T-cell (primary cell): ENCODE measurements at places on chromosomes 2 and 18. TPM values are rescaled to one million over a fixed set of nuclear protein-coding genes. Genes with fewer than 3 reads are reported as not detected.
A peak's percentile ranks its signal among the peaks of the same experiment; 100 is the strongest.

Gene NAT8
- total RNA-seq = not detected

- H3K36me3 ChIP-seq = no peaks in the 10 kb centered on the region
- peaks cover 33% of the 10 kb centered on the region for H3K4me1 ChIP-seq
- peak overlapping the region; percentile 99 for H3K4me3 ChIP-seq
- no peak for DNase-seq
- no peaks in the 10 kb centered on the region for H3K27me3 ChIP-seq
- peak overlapping the region; percentile 90 for H3K27ac ChIP-seq
Measured at GRCh38 chr2:84970210-84970867, 622 bp upstream of the KCMF1 start.

DNA sequence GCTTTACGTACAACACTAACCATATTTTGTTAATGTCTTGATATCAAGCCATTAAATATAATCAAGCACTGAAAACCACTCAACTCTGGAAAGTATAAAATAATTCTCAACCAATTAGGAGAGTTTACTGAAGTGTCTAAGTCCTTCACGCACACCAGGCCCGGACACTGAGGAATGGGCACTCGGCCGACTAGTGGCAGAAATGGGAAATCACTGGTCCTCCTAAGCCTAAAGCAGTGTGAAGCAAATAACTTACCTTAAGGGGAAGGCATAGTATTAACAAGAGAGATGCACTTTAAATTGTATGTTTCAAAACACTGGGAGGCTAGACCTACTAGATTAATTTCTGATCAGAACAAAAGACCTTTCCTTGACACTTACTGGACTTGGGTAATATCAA lies 45.7 kb downstream of the FAM210A start:
- peaks cover 7% of the 10 kb centered on the region for H3K36me3 ChIP-seq
- H3K27me3 ChIP-seq = no peaks in the 10 kb centered on the region
- no peaks in the 10 kb centered on the region for H3K4me1 ChIP-seq
- no peak overlapping the region for H3K4me3 ChIP-seq

DNA sequence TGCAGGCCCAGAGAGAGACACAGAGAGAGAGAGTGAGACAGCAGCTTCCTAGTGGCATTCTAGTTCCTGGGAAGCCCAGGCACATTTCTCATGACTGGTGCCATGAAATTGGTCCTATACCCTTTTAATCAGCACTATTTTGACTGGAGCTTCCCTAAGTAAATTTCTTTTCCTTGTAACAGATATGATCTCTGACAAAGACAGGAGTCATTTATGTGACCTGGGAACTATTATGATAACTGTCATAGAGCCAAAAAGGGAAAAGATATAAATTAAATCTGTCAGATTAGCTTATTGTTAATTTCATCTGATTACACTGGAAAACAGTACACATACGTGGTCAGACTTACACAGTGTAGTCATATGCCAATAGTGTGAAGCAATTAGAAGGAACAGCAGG lies 161.3 kb upstream of the HNRNPA3 start:
- H3K4me3 ChIP-seq = no peak overlapping the region
- no peaks in the 10 kb centered on the region for H3K4me1 ChIP-seq
- no peaks in the 10 kb centered on the region for H3K27me3 ChIP-seq
- no peak overlapping the region for H3K27ac ChIP-seq

DNA sequence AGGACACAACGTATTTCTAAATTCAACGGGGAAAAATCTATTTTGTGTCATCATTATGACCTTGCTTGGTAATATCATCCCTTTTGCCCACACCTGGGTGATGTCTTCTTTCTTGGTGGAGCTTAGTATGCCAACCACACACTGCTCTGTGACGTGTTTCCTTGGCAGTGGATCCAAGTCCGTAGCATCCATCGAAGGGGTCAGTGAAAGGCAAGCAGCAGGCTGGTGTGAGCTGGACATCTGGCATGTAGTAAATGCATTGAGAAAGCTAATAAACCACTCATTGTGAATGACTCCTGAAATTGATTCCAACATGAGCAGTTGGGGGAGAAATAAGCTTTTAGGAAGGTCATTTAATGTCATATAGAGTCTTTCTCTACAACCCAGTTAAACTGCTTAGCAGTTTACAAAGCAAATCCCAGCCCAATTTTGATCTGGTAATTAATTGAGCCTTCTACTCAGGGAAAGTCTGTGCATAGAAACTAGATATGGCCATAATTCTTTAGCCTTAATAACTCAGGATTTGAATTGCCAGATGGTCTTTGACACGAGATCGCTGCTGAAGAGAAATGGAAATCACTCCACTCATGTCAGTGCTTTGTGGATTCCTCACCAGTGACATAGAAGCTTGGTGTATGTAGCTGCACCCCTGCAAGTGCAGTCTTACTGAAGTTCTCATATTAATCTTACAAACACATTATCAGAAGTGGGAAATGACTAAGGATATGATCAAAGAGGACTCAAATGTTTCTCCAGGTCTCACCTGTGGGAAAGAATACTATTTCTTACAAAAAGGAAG lies 494.8 kb downstream of the CMPK2 start:
- DNase-seq = no peak
- H3K4me1 ChIP-seq = no peaks in the 10 kb centered on the region
- no peaks in the 10 kb centered on the region for H3K36me3 ChIP-seq
- no peak overlapping the region for H3K27ac ChIP-seq
